Activated naive CD4-positive, alpha-beta T cell treated with anti-CD3 and anti-CD28 coated beads, Interleukin-2, amount 50 U/mL, for 72 hours (primary cell): ENCODE measurements at places on chromosomes 2 and 18. TPM values are rescaled to one million over a fixed set of nuclear protein-coding genes. Genes with fewer than 3 reads are reported as not detected.

STPG4 gene
- total RNA-seq: 0.55 TPM

- DNase-seq: no peak
Observed at GRCh38 chr2:33136056-33136455, 189.3 kb downstream of the LTBP1 start.

DNA sequence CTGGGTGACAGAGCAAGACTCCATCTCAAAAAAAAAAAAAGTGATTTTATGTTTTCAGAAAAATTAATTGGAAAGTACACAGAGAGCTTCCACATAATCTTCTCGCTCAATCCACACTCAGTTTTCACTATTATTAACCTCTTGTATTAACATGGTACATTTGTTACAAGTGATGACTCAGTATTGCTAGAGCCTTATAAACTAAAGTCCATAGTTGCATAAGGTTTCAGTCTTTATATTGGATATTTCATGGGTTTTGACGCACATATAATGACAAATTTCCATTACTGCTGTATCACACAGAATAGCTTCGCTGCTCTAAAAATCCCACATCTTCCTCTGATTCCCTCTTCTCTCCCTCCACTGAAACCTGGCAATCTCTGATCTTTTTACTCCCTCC, 603.5 kb downstream of the XIRP2 start:
- DNase-seq: no peak

DNA sequence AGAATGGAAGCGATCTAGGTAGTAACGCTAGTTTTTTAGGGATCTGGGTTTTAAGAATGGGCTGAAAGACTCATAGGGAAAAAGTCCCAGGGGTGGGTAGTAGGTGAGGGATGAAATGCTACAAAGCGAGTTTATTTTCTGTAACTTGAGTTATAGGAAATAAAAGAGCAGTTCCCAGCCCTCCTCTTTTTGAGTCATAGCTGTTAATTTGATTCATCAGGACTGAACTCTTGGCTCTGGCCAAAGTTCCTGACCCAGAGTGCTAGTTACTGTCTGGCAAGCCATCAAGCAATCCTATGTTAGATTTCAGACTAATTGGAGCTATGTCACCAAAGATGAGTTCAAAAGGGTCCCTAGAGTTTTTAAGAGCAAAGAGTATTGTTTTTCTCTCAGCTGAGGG, 17.4 kb upstream of the NOSTRIN start:
- DNase-seq: no peak

COL4A4 gene
- total RNA-seq: not detected

GMPPA gene
- total RNA-seq: 29.1 TPM

DNA sequence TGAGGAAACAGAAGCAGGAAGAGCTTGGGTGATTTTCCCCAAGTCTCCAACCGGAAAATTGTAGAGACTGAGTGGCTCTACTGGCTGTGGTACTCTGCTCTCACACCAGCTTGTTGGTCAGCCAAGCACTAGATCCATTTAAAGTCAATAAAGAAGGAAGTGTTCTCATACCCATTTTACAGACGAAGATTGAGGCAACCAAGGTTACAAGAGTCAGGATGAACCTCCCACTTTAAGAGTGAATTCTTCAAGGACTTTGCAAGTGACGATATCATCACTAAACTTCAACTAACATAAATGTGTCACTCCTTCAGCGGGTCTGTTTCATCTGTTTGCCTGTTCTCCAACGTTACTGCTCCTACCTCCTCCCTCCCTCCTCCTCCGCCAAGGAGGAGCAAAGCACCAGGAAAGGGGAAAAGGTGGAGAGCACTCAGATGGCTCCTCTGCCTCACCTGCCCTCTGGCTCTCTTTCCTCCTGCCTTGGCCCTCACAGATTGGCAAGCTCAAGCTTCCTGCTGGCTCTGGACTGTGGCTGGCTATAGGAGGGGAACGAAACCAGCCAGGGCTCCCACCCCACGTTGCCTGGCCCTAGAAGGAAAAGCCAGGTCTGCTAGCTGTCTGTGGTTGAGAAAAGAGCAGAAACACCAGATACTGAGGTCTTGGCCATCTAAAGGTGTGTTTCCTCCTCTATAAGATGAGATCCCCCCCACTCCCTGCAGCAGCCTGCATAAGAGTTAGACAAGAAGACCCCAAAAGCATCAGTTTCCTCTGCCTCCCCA, 3.6 kb upstream of the RAB11FIP5 start:
- DNase-seq: no peak

- no peak for DNase-seq
Observed at GRCh38 chr2:189092936-189093335, 86.6 kb downstream of the COL5A2 start.

- DNase-seq: no peak
Observed at GRCh38 chr2:175404839-175405238, 223.3 kb upstream of the ATP5MC3 start.

DNA sequence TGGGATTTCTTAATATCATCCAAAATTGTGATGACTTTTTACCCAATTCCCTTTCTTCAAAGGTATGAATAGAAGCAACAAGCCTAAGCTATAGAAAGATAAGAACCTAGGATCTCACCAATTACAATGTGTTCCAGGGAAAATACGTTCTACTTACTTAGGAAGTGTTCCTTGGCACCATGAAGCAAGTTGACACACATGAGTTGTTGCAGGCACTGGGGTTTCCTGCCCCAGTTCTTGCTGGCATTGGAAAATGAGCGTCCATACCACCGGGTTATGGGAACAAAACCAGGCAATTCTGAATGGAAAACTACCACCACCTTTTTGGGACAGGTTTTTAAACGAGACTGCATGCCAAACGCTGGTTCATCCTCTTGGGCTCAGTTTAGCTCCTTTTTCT, 46.2 kb downstream of the CCBE1 start:
- no peak for DNase-seq

GRCh38 chr2:240149943-240150784, 9.7 kb upstream of the OTOS start:
- DNase-seq: no peak

TMEFF2 gene
- not detected for total RNA-seq

ZNF519 gene
- total RNA-seq: 28.5 TPM

- DNase-seq: no peak
Observed at GRCh38 chr2:204172145-204172600, 235.6 kb downstream of the ICOS start.

GRCh38 chr2:159232456-159233170, 53.9 kb downstream of the WDSUB1 start:
- no peak for DNase-seq

GRCh38 chr2:235557903-235558302, 64.1 kb downstream of the AGAP1 start:
- no peak for DNase-seq

CAPN14 gene
- total RNA-seq: 1.0 TPM

TEKT4 gene
- total RNA-seq: not detected

C2orf15 gene
- 4.9 TPM for total RNA-seq

GRCh38 chr2:159026170-159026569, 57.7 kb downstream of the TANC1 start:
- no peak for DNase-seq

DNA sequence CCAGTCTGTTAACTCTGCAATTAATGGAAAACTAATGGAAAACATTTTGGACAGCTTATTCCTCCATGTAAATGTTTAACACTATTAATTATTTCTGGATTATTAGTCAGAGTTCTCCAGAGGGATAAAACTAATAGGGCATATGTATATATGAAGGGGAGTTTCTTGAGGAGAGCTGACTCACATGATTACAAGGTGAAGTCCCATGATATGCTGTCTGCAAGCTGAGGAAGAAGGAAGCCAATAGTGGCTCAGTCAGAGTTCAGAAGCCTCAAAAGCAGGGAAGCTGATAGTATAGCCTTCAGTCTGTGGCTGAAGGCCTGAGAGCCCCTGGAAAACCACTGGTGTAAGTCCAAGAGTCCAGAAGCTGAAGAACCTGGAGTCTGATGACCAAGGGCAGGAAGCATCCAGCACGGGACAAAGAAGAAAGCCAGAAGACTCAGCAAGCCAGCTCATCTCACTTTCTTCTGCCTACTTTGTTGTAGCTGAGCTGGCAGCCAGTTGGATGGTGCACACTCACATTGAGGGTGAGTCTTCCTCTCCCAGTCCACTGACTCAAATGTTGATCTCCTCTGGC, 136.0 kb downstream of the PTH2R start:
- no peak for DNase-seq
